ENCODE measurements at places on chromosomes 12 and 14.

DNA sequence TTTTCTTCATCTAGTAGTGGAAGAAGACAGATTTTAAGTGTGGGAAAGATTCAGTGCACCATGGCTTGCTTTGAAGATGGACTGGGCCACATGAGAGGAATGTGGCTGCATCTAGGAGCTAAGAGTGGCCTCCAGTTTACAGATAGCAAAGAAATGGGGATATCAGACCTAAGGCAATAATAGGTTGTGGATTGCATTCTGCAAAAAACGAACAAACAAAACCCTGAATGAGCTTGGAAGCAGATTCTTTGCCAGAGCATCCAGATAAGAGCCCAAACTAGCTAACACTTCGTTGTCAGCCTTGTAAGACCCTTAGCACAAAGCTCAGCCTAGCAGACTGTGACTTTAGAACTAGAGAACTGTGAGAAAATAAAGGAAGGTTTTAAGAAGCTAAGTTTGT is 9.6 kb downstream of the ATXN7L3B start:
- DNase-seq: no peak

- DNase-seq: no peak
Observed at GRCh38 chr12:38538319-38538718, 221.7 kb downstream of the ALG10B start.

- DNase-seq: peak; percentile 78
Observed at GRCh38 chr12:105741786-105742566, 396.8 kb downstream of the NUAK1 start.

- no peak for DNase-seq
Observed at GRCh38 chr14:92037989-92038388, 1.9 kb downstream of the TRIP11 start.
